Chondrocyte (in vitro differentiated cells): ENCODE measurements at places on chromosomes 12 and 14. TPM values are rescaled to one million over a fixed set of nuclear protein-coding genes. Genes with fewer than 3 reads are reported as not detected.
A peak's percentile ranks its signal among the peaks of the same experiment; 100 is the strongest.

DNA sequence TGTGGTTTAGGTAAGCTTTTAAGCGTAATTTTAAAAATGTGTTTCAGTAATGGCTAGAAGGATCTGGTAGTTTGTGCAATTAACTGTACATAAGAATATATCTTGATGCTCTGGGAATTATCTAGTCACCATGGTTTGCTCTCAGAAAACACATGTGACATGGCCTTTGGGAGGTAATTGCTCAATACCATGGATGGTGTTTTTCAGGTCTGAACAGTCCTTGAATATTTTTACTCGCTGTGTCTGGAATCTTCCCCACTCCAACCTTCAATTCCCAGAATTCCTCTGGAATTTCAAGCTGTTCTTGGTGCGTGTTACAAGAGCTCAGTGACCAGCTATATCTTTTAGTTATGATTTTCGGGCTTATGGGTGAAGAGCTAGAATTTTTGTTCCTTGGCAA is 85.3 kb downstream of the DAAM1 start:
- peaks cover 82% of the 10 kb centered on the region for H3K4me1 ChIP-seq
- no peaks in the 10 kb centered on the region for H3K27me3 ChIP-seq
- H3K36me3 ChIP-seq: no peaks in the 10 kb centered on the region

DNA sequence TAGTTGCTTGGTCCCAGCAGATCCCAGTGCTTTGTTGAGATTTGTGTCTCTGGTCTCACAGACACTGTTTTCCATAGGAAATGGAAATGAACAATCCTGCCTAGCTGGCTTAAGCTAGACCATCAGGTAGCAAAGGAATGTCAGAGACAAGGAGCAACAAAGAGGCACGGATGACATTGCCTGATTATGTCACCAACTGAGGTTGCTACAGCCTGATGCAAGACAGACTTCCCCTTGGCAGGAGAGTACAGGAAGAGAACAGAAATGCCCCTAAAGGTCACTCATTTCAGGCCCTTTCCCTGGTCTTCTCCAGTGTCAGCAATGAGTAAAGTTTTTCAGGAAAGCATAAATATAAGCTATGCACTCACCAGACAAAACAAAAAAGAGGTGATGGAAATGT is 2.0 kb upstream of the PRB2 start:
- H3K36me3 ChIP-seq: no peaks in the 10 kb centered on the region
- DNase-seq: no peak
- H3K27me3 ChIP-seq: no peaks in the 10 kb centered on the region
- no peaks in the 10 kb centered on the region for H3K4me1 ChIP-seq
- H3K27ac ChIP-seq: no peak overlapping the region

GRCh38 chr12:119363490-119363889 is 29.0 kb downstream of the CCDC60 start:
- H3K4me1 ChIP-seq: no peaks in the 10 kb centered on the region
- no peak overlapping the region for H3K27ac ChIP-seq
- H3K4me3 ChIP-seq: no peak overlapping the region
- DNase-seq: no peak
- H3K36me3 ChIP-seq: no peaks in the 10 kb centered on the region

- H3K4me3 ChIP-seq: no peak overlapping the region
- no peak overlapping the region for H3K27ac ChIP-seq
- no peak for DNase-seq
- no peaks in the 10 kb centered on the region for H3K27me3 ChIP-seq
- H3K36me3 ChIP-seq: no peaks in the 10 kb centered on the region
Measured at GRCh38 chr12:10543499-10543898, 37.8 kb downstream of the EIF2S3B start.

GRCh38 chr14:60133487-60133886 is 31.7 kb downstream of the DHRS7 start:
- peak overlapping the region; percentile 32 for H3K27ac ChIP-seq
- H3K4me3 ChIP-seq: no peak overlapping the region
- DNase-seq: no peak
- no peaks in the 10 kb centered on the region for H3K27me3 ChIP-seq
- peaks cover 17% of the 10 kb centered on the region for H3K36me3 ChIP-seq

- no peaks in the 10 kb centered on the region for H3K27me3 ChIP-seq
- peaks cover 14% of the 10 kb centered on the region for H3K36me3 ChIP-seq
- H3K4me1 ChIP-seq: peaks cover 2% of the 10 kb centered on the region
- H3K4me3 ChIP-seq: no peak overlapping the region
- no peak overlapping the region for H3K27ac ChIP-seq
- no peak for DNase-seq
Measured at GRCh38 chr12:111733340-111733915, 33.3 kb upstream of the ALDH2 start.

GRCh38 chr12:48796976-48797375 is 8.1 kb upstream of the ADCY6 start:
- no peak for DNase-seq
- H3K4me1 ChIP-seq: peaks cover 9% of the 10 kb centered on the region
- no peak overlapping the region for H3K27ac ChIP-seq
- H3K27me3 ChIP-seq: no peaks in the 10 kb centered on the region
- H3K4me3 ChIP-seq: no peak overlapping the region

DNA sequence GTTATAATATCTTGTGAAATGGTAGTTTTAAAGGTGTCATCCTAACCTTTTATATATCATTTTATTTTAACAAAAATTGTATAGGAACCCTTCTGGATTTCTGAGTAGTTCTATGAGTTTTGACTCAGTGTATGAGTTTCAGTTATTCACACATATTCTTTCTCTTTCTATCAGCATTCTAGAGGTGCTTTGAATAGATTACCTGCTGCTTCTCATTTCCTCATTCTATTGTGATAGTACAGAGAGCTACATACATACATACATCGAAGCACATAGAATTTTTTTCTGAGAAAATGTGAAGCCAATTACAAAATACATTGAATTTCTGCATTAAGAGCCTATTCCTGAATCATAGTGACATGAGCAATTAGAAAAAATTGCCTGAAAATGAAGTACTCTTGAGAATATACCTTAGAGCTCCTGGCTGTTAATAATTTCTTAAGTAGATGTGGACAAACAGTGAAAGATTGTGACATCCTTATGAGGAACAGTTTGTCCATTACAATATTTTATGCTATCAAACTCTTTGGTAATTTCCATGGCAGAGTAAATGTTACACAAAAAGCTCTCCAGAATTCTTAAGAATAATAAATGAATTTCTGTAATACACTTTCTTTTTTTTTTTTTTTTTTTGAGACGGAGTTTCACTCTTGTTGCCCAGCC is 556.6 kb downstream of the TRHDE start:
- no peaks in the 10 kb centered on the region for H3K27me3 ChIP-seq
- no peak overlapping the region for H3K4me3 ChIP-seq
- DNase-seq: no peak
- no peaks in the 10 kb centered on the region for H3K4me1 ChIP-seq
- H3K27ac ChIP-seq: no peak overlapping the region

DNA sequence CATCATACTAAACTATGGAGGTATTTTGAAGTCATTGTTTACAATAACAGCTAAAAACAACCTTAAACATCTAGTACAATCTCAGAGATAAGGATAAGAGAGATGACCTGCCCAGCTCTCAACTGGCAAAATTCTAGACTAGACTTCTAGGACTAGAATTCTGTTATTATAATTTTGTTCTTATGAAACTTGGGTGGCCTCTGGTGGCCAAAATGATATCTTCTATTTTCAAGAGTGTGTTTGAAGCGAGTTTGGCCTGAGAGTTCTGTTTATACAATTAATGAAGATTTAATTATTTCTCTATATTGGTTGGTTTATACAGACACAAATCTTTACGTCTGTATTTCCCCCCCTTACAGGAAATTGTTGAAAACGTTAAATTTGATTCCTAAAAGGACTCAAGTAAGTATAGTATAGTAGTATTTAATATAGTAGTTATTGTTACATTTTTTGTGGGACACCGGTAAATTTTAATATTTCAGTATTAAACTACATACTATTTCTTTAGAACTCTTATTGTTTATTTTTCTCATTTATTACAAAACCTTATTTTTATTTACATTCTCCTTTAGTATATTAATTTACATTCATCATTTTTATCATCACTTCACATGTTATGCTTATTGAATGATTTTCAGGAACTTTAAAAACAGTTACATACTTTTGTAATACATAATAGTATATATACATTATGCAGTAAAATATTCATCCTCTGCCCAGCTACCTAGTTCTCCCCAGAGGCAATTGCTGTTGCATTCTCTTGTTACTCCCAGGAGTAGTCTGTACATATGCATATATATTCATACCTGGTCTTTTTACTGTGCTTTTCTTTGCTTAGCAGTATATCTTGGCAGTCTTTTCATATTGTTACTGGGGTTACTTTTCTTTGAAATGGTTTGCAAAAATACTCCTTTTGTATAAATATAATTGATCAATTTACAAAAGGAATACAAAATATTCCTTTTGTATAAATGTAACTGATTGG is 6.6 kb downstream of the PPHLN1 start:
- peak overlapping the region; percentile 65 for H3K27ac ChIP-seq
- no peak for DNase-seq
- H3K4me1 ChIP-seq: peaks cover 34% of the 10 kb centered on the region
- no peak overlapping the region for H3K4me3 ChIP-seq

DNA sequence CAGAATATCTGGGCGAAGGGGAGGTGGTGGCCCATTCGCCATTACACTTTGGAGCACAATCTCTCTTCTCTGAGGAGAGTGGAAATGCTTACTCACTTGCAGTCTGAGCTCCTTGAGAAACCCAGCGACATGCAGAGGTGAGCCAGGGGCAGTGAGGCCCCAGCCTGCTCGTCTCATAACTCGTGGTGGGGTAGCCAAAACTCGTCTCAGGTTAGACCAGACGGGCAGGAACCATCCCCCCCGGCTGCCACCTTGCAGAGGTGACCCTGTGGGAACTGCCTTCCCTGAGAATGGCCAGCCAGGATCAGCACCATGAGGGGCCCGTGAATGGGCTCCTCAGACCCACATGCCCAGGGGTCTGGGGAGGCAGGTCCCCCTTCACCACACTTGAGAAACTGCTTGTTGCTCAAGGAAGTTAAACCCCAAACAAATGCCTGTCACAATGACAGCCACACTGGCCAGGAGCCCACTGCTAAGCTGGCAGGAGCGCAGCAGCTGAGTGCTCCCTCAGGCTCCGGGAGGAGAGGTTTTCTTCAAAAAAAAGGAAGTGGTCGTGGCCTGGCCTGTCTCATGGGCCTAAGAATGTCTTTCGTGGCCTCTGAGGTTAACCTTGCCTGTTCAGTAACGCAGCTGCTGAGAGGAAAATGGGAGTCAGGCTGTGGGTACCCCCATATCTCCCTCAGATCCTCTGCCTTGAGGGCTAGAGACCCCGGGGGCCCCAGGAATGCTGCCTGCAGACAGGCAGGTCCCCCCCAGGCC is 9.2 kb upstream of the ALDH2 start:
- no peak for DNase-seq
- H3K36me3 ChIP-seq: peaks cover 1% of the 10 kb centered on the region
- no peaks in the 10 kb centered on the region for H3K27me3 ChIP-seq

DNA sequence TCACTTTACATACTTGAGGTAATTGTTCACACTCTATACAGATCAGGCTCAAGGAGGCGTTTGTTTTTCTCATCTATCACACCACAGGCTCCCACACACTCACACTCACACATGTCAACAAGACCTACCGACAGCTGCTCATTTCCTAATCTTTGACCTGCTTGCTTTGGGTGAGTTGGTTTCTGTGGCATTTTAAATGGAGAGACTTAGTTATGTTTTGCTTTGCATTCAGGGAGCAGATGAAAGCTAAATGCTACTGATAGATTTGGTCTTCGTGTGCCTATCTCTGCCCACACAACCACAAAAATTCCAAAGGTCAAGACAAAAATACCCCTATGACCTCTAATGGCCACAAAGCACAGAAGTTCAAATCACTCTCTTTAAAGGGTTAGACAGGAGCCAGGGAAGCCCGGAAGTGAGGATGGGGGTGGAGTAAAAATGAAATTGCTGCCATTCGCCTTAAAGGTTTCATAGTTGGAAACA is 203.5 kb upstream of the G2E3 start:
- no peaks in the 10 kb centered on the region for H3K36me3 ChIP-seq
- no peak for DNase-seq
- no peak overlapping the region for H3K27ac ChIP-seq
- no peak overlapping the region for H3K4me3 ChIP-seq

DNA sequence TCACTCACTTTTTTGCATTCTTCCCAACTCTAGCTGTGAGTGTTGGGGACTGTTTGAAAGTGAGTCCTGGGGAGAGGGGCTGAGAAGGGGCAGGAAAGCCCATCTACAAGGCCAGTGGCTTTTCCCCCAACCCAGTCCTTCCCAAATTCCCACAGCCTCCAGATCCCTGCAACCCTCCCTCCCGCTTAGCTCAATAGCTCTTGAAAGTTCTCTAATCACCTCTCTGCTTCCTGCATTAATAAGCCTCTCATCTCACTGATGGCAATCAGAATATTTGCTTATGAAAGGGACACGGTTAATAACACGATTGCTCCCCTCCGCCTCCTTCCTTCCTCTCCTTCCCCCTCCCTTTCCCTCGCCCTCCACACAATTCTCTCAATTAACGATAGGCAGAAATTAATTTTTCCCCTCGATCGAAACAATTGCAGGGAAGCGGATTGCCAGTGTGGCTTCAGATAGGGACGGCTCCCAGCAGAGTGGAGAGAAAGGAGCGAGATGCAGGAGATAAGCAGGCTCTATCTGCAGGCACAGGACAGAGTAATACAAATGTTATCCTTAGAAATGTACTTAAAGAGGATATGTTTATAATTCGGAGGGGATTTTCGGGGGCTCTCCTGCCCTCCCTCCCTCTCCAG is 15.1 kb upstream of the GPATCH2L start:
- H3K4me1 ChIP-seq: peaks cover 11% of the 10 kb centered on the region
- H3K27ac ChIP-seq: no peak overlapping the region
- no peak for DNase-seq
- H3K36me3 ChIP-seq: peaks cover 3% of the 10 kb centered on the region
- H3K4me3 ChIP-seq: no peak overlapping the region

- DNase-seq: no peak
- H3K4me1 ChIP-seq: no peaks in the 10 kb centered on the region
- no peak overlapping the region for H3K27ac ChIP-seq
Measured at GRCh38 chr12:39830171-39830570, 210.6 kb upstream of the ABCD2 start.

DNA sequence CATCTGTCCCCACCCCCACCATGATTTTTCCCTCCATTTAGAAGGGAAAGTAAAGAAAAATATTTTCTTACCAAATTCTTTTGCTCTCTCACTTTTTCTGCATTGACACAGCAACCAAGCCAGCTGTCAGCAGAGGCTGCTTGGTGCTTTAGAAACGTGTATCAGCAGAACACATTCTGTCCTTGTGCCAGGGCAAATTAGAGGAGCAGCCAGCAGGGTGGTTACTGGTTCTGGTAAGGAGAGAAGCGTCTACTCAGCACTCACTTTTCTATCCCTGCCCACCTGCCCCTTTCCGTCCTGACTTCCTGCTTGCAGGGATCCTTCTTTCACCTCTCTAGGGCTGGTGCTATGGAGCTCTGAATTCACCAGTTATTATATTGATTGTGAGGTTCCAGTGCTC is 327.5 kb upstream of the PDE3A start:
- no peak for DNase-seq
- H3K4me1 ChIP-seq: peaks cover 28% of the 10 kb centered on the region
- H3K27ac ChIP-seq: peak overlapping the region; percentile 25
- no peak overlapping the region for H3K4me3 ChIP-seq
- H3K27me3 ChIP-seq: no peaks in the 10 kb centered on the region

The INHBC gene
- total RNA-seq: not detected in 3 replicates

The EML1 gene
- total RNA-seq: 36.4 to 61.0 TPM (median 39.6 TPM) in 3 replicates

The SMOC1 gene
- 0.41 to 1.7 TPM (median 1.1 TPM) in 3 replicates for total RNA-seq

The NEDD8 gene
- total RNA-seq: 154 to 169 TPM (median 159 TPM) in 3 replicates
